ENCODE measurements at places on chromosomes 3 and 15.

DNA sequence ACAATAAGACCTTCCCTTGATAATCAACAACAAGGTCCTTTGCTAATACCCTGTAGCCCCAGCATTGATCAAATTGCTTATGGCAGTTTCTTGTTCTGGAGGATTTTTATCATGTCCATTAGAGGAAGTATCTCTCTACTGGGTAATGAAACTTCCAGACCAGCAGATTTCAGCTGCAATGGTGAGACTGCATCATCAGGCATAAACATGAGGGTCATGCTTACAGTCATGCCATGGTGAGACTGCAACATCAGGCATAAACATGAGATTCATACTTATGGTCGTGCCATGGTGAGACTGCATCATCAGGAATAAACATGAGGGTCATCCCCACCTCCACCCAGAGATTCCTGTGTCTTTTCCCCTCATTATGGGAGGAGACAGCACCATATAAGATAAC, 129.0 kb upstream of the LIPC start:
- DNase-seq: no peak

- peak; percentile 39 for DNase-seq
These were observed 27.7 kb upstream of the LRRFIP2 start for GRCh38 chr3:37202035-37202434.

DNA sequence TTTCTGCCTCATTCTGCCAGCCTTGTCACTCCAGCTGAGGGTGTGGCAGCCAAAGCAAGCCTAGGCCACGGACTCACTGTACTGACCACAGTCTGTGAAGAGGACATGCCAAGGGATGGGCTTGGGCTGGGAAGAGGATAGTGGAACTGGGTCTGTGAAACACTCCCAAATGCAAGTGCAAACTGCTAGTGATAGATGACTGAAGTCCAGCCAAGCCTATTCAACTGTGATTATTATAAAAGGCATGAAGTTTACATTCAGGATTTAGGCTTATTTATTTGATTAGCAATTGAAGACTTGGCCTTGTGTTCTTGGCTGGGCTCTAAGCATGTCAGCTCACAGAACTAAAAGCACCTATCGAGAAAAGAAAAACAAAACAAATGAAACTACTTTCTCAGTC, 84.9 kb upstream of the UBE2E1 start:
- DNase-seq: no peak

DNA sequence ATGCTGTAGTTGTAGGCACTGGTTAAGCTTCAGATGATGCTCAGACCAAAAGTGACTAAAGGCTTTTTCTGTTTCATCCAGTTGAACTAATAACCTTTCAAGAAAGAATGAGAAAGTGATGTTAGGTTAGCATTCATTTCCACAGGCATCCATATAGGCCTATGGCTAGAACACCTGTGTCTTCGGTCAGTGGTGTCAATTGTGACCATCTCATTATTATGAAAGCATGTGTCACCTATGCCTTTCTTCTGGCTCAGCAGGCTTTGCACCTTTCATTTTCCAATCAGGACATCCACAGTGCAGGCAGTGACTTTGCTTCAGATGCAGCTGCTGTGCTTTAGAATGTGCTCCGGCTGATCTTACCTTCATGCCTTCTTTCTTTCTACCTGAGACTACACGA, 57.9 kb downstream of the B3GNT5 start:
- no peak for DNase-seq

DNA sequence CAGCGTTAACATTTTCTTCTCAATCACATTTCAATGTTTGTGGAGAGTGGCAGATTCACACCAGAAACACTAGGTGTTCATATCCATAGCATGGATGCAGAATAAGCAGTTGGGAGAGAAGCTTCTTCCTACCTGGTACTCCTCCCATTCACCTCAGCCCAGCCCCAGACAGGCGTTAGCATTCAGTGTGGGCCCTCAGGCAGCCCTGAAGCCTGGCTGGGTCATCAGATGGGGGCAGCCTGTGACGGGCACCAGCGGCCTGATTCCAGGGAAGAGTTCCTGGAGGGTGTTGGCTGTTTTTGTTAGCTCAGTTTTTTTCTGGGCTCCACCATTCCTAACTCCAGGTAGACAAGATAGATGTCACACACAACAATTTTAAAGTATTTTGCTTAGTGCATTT, 31.1 kb downstream of the APH1B start:
- no peak for DNase-seq

- peak; percentile 17 for DNase-seq
These were observed 13.4 kb downstream of the MYL3 start for GRCh38 chr3:46849686-46850467.

- DNase-seq: peak; percentile 66
These were observed 203.6 kb downstream of the AKAP13 start for GRCh38 chr15:85583923-85584390.

DNA sequence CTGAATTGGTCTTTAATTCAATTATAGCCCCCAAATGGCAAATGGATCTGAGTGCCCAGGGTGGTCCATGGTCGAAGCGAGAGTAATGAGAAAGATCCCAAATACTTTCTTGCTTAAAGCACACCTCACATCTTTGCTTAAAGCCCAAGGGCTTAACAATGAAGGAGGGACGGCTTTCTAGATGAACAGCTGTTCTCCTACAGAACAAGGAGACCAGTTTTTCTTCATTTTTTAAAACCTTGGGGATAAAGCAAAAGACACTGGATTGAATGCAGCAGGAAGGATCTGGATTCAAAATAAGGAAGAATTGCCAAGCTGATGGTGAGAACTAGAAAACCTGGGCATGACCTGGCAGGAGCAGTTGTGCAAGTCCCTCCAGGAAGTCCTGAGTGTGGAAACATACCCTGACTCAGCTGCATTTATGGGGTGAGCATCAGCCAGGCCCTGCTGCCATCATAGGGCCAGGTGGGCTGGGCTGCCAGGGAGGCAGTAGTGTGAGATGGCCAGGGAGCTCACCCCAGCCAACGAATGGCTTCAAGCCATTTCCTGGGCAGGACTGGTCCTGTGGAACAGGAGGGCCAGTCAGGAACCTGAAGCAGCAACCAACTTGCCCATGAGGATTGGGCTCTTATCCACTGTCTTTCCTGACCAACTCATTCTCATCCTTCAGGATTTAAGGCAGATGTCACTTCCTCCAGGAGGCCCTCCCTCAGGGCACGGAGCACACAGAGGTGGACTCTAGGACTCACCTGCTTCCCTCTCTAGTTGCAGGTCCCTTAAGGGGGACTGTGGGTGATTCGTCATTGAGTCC, 18.4 kb upstream of the RHCG start:
- no peak for DNase-seq

- peak; percentile 85 for DNase-seq
These were observed 7.9 kb upstream of the GP9 start for GRCh38 chr3:129052675-129053074.

DNA sequence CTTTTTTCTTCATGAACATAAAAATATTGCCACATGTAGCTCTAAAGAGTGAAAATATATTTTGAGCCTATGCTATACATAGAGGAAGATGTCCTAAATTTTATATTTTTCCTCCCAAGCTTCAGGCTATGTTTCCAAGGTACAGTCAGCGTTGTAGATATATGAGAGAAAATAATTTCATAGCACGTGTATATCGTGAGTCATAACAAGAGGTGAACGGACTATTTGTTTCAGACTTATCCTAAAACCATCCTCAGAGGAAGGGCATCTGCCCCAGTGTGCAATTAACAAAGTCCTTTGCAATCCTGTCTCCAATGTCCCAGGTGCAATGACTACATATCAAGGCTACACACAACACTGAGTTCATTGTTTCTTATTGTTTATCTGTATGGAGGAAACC, 177.3 kb upstream of the ARRDC4 start:
- no peak for DNase-seq

DNA sequence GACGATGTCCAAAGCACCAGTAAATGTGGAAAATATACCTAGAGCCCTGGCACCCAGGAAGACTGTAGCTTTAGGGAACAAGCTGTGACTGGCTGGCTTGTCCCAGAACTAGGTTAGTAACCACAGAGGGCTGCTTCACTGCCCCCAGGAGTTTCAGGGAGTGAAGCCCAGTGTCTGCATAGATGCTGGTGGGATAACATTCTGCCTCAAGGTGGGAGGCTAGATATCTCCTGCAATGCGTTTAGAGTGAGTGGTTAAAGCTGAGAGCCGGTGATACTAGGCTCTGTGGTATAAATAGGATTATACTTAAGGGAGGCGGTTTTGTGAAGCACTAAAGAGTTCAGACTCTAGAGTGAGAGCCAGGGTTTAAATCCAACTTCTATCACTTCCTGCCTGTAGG, 11.7 kb upstream of the CP start:
- DNase-seq: no peak

- DNase-seq: no peak
These were observed 1.1 kb downstream of the CNBP start for GRCh38 chr3:129182390-129183185.

- DNase-seq: no peak
These were observed 66.2 kb downstream of the FRMD4B start for GRCh38 chr3:69319652-69320051.

GRCh38 chr3:5690904-5691532, 503.5 kb downstream of the EDEM1 start:
- no peak for DNase-seq

GRCh38 chr3:129087138-129087702, 26.6 kb downstream of the GP9 start:
- peak; percentile 49 for DNase-seq

GRCh38 chr3:192819001-192819569, 91.7 kb upstream of the FGF12 start:
- peak; percentile 32 for DNase-seq

DNA sequence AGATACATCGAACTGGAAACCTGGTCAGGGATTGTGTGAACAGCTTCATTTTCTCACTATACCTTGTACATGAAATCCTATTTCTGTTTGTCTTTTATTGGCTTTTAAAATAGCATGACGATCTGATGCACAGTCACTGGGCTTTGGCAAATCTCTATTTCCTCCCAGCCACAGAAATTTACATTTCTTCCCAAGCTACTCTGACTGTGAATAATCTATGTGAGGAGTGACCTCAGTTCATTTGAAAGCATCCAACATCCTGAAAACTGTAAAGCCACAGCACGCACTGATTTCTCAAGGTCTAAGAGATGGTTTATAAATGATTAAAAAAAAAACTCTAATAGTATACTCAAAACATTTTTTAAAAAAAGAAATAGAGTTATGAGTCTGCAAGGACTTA, 450.3 kb downstream of the IL5RA start:
- no peak for DNase-seq

GRCh38 chr15:89492934-89493631, 3.3 kb downstream of the RHCG start:
- no peak for DNase-seq

DNA sequence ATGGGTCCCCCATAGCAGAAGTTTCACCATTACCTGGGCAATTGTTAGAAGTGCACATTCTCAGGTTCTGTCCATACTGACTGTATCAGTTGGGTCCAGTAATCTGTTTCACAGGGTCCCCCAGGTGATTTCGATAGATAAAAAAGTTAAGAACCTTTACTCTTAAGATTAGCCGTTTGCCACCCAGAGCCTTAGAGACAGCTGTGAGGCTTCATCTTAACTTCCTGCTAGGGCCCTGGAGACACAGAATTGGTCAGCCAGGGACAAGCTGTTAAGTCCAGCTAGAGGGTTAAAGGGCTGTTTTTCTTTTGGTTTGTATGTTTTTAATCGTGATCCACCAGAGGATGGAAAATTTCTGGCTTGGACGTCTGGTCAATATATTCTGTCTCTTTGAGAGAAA, 6.7 kb downstream of the FAM162A start:
- no peak for DNase-seq

DNA sequence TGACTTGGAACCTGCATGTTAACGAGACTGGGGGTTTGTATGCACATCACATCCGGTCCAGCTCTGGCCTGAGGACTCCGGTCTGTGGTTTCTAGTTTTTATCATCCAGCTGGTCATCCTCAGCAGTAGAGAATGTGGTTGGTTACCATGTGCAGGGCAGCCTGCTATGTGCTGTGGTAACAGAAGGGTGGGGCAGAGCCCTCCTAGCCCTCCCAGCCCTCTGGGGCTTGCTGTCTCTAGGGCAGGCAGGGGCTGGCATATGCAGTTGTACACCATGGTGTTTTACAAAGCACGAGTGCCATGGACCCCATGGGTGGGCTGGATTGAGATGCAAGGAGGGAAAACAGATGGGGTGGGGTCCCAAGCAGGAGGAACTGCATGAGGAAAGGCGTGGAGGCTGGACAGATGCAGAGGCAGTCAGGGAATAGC, 70.2 kb downstream of the APBA2 start:
- DNase-seq: no peak

All from stomach (tissue), 19 donors.